HTR-8/SVneo (cell line): ENCODE measurements at places on chromosomes 4 and X.

- DNase-seq: no peak
Measured at GRCh38 chr4:119510395-119511149, 118.0 kb downstream of the PDE5A start.

DNA sequence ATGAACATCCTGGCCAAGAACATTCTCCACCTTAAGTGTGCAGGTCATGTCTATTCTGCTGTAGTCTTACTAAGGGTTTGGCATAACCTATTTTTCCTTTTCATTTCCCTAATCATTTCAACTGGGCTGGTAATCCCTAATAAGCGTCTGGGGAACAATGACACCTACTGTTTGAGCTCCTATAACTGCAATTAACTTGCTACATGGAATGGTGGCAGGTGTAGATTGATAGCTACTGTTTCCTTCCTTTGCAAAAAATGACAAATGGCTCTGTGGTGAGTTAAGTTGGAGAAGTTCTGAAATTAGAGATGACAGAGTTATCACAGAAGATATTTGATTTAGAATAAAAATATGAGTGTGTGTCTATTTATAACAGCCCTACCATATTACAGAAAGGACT is 104.5 kb upstream of the NAP1L5 start:
- DNase-seq: no peak

- no peak for DNase-seq
Measured at GRCh38 chr4:135694066-135694465, 1492.5 kb upstream of the PABPC4L start.

- no peak for DNase-seq
Measured at GRCh38 chrX:52577464-52578173, 60.8 kb upstream of the XAGE1B start.

- no peak for DNase-seq
Measured at GRCh38 chr4:59994118-59994517, 1206.0 kb upstream of the ADGRL3 start.

DNA sequence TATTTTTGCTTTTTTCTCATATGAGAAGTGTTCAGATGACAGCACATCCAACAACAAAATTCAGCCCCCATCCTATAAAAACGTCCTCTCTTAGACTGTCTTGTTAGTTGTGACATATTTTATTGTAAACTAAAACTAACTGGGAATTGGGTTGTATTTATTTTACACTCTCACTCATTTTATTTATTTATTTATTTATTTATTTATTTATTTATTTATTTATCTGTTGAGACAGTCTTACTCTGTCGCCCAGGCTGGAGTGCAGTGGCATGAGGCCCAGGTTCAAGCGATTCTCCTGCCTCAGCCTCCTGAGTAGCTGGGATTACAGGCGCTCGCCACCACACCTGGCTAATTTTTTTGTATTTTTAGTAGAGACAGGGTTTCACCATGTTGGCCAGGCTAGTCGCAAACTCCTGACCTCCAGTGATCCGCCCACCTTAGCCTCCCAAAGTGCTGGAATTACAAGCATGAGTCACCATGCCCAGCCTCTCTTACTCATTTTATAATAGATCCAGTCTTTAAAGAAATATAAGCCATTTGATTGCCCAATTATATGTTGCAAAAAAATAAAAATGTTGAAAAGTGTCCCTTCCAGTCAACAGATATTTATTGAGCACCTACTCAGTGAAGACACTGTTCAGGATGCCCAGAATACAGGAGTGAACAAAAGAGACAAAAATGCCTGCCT is 44.6 kb downstream of the PALLD start:
- DNase-seq: no peak
